ENCODE measurements at places on chromosomes 12 and 14.

GRCh38 chr12:96414637-96415036, 14.4 kb upstream of the CDK17 start:
- DNase-seq: no peak

GRCh38 chr12:70252832-70253231, 9.6 kb downstream of the CNOT2 start:
- no peak for DNase-seq

DNA sequence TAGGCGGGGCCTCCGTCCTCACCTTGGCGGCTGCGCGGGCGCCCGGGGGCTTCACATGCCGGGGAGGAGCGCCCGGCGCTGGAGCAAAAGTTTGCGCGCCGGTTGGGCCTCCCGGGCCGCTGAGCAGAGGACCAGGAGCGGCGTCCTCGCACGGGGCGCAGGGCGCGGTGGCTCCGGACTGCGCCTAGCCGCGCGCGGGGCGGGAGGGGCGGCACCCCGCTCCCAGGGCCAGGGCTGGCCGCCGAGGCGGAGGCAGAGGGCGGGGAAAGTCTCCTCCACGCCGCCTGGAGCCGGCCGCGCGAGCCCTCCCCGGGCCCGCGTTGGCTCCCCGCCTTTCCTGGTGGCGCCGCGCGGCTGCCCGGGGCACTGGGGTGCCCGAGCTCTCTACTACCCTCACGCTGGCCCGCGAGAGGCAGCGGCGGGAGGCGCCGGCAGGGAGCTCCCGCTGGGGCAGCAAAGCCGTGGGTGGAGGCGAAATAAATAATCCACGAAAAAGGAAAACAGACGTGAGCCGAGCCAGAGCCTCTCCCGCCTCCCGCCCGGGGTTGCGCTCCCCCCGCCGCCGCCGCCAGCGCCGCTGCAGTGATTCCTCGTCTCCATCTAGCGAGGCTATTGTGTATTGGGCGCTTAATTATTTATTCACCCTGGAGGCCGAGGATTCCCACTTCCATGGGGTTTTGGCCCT, 400 bp upstream of the PRIMA1 start:
- no peak for DNase-seq

GRCh38 chr12:80551897-80552296, 107.9 kb downstream of the PTPRQ start:
- DNase-seq: no peak

DNA sequence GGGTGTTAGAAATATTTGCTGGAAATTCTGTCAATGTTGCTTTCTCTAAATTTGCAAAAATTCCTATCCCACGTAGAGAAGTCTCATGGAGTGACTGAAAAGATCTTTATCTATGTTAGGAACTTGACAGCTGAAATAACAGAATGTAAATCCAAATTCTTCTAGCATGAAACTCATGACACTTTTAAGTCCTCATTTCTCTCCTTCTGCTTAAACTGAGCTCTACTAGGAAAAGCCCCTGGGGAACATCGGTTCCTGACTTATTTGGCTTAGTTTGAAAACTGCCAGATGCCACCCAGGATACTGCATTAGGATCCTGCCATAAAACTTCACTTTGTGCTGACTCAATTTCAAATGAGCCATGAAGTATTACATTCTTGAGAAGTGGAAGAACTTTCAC, 426.0 kb downstream of the GALC start:
- no peak for DNase-seq

GRCh38 chr14:65100922-65101541, 1.3 kb downstream of the MAX start:
- no peak for DNase-seq

- no peak for DNase-seq
Observed at GRCh38 chr14:25516838-25517237, 466.9 kb upstream of the STXBP6 start.

DNA sequence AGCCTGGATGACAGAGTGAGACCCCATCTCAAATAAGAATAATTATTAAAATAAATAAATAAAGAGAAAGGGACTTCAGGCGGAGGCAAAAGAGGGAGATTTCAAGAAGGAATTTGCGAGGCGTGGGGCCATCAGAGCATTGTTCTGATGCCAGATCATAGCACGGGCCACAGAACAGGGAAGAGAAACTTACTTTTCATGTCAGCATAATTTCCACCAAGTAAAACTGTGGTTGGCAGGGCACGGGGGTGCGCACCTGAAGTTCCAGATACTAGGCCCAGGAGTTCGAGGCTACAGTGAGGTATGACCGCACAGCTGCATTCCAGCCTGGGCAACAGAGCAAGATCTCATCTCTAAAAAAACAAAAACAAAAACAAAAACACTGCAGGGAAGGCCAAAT, 11.0 kb upstream of the PLBD1 start:
- no peak for DNase-seq

DNA sequence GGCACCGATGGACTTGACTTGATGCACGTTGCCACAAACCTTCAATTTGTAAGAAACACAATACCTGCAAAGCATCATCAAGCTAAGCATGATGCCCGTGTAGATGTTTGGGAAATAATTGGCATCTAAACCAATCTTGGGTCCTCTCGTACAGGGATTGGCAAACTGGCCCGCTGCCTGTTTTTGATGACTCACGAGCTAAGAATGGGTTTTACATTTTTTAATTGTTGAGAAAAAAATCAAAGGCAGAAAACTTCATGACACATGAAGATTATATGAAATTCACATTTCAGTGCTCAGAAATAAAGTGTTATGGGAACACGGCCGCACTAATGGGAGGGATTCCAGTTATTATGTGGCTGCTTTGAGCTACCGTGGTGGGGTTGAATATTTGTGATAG, 10.9 kb downstream of the MTA1 start:
- DNase-seq: no peak

GRCh38 chr12:54364413-54364812, at the start of gene GPR84:
GPR84 (minus strand) TSS chr12:54364486; CDS start chr12:54363851, 635 bp downstream.
- DNase-seq: no peak

GRCh38 chr14:35973770-35974169, 147.6 kb downstream of the BRMS1L start:
- no peak for DNase-seq

DNA sequence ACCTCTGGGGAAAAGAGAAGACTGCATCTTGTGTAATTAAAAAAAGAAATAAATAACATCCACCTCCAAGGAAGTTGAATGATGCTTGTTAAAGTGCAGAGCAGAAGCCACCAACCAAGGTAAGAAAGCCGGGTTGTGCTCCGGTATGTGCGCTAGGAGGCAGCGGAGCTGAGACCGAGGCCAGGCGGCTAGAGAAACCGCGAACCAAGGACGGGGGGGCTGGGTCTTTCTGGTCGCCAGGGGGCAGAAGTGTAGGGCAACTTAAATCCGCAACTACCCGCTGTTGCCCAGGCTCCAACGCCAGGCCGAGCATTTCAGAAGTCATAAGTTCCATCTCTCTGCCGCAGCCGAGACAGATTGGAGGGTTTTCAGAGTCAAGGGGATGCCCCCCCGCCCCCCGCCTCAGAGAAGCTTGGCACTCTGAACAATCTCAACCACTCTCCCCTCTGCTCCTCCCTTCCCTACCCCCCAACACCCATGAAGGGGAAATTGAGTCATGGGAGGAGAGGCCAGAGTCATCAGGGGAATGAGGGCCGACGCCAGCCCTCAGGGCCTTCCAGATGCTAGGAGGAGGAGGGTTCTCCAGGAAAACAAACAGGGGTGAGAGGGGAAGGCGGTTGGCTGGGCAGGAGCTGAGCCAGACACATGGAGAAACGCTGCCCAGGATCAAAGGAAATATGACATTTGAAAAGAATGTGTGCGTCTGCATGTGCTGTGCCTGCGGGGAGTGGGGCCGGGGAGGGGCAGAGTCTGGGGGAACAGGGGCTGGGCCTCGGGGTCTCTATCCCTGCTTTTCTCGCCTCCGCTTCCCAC, 2.2 kb upstream of the NFATC4 start:
- DNase-seq: peak; percentile 22

GRCh38 chr14:75885829-75886228, 96.0 kb downstream of the TGFB3 start:
- no peak for DNase-seq

DNA sequence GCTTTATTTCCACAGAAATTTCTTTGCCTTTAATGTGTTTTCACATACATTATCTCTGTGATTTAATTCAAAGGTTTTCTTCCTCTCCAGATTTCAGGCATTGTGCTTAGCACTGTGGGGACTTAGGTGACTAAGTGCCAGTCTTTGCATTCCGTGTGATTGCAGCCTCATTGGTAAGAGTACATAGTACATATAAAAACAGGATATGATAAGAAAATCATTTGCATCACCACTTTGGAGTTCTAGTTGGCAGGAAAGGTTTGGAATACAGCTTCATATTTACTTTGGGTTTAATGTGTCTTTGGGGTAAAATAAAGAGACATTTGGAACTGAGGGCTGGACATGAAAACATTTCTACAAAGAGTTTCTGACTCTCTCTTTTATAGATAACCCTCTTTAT, 37.8 kb upstream of the C12orf75 start:
- DNase-seq: no peak

- no peak for DNase-seq
Observed at GRCh38 chr12:113475451-113476175, 3.9 kb upstream of the LHX5 start.

GRCh38 chr12:52515319-52515646, 4.9 kb downstream of the KRT5 start:
- no peak for DNase-seq

DNA sequence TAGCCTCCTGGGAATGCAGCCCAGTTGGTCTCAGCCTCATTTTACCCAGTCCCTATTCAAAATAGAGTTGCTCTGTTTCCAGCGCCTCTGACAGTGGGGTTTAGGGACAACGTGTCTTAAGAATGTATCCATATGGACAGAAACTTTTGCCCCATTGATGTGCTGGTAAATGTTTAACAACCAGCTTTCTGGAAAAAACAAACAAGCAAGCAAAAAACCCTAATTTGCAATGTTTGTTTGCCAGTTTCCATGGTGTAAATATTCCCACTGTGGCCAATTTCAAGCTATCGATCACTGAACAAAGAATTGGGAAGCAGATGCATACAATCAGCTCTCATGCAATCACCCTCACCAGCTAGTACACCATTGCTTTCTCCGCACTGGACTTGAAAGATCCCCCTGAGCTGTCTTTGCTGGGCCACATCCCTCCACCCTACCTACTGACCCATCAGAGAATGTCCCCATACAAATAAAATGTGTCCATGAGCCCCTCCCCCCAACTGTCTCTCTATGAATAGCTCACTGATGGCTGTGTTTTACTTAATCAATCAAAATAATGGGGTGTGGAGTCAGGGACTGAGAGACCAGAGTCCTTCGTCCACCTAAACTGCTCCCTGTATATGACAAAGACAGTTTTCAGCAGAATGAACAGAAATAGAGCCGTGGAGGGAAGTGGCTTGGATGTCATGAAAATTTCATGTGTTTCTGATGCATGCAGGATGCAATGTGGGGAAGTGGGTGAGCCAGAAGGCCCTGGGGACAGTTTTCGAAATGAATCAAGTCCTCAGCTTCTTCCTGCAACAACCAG, 40.8 kb downstream of the CCDC60 start:
- DNase-seq: no peak

GRCh38 chr14:92398888-92399636, 76.1 kb downstream of the SLC24A4 start:
- DNase-seq: no peak

GRCh38 chr14:92846162-92846897, 52.2 kb downstream of the GOLGA5 start:
- DNase-seq: no peak

- DNase-seq: no peak
Observed at GRCh38 chr14:94460631-94461416, 8.2 kb upstream of the SERPINA11 start.

DNA sequence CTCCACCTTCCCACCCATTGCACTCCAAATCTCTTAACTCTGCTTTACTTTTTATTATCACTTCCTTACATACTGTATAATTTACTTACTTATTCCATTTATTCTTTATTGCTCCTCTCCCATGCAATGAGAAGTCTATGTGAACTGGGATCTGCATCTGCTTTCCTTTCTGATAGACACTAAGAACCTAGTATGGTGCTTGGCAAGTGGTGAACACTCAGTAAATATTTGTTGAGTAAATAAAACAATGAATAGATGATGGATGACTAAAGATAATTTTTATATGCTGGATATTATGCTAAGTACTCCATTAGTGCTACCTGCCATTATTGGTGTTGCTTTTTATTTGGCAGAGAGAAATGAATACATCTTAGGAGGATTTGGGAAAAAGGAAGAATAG, 151.0 kb downstream of the TPH2 start:
- DNase-seq: no peak

- no peak for DNase-seq
Observed at GRCh38 chr14:69972755-69973154, 93.5 kb downstream of the SMOC1 start.

DNA sequence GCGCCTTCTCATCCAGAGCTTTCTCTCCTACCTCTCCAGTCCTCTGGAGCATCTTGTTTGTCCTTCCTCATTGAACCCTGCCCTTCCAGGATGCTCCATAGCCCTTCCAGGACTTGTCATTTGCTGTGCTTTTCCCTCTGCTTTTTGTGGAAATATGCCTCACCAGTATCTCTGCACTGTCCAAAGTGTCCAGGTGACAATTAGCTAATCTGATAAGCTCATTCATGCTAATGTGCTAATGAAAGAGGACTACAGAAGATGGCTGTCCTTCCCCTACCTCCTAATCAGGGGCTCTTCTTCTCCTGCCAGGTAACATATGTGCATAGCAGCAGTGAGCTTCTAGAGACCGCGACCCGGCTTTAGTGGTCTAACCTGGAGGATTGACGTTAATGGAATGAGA, 58.4 kb upstream of the OTX2 start:
- no peak for DNase-seq

DNA sequence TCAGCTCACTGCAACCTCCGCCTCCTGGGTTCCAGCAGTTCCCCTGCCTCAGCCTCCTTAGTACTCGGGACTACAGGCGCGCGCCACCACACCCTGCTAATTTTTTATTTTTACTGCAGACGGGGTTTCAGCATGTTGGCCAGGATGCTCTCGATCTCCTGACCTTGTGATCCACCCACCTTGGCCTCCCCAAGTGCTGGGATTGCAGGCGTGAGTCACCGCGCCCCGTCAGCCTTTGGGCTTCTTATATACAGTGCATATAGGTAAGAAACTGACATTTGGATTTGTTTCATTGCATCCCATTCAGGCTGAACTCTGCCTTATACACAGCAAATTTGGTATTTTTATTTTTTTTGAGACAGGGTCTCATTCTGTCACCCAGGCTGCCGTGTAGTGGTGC, 176.8 kb downstream of the ERC1 start:
- DNase-seq: no peak

GRCh38 chr14:73833034-73833433, 18.6 kb upstream of the PTGR2 start:
- no peak for DNase-seq

GRCh38 chr12:5568325-5568981, 136.5 kb downstream of the NTF3 start:
- no peak for DNase-seq

GRCh38 chr12:880656-881055, 68.8 kb downstream of the RAD52 start:
- no peak for DNase-seq

- no peak for DNase-seq
Observed at GRCh38 chr12:105522166-105522825, 191.8 kb downstream of the C12orf75 start.

Data from stimulated activated CD8-positive, alpha-beta memory T cell treated with anti-CD3 and anti-CD28 coated beads, Interleukin-15, amount 100 ng/mL, for 1 hour (primary cell).